ENCODE measurements at places on chromosomes 2 and 18.
A peak's percentile ranks its signal among the peaks of the same experiment; 100 is the strongest.

- DNase-seq: peak; percentile 20
Observed at GRCh38 chr18:75041586-75041985, 167.4 kb downstream of the PTGR3 start.

DNA sequence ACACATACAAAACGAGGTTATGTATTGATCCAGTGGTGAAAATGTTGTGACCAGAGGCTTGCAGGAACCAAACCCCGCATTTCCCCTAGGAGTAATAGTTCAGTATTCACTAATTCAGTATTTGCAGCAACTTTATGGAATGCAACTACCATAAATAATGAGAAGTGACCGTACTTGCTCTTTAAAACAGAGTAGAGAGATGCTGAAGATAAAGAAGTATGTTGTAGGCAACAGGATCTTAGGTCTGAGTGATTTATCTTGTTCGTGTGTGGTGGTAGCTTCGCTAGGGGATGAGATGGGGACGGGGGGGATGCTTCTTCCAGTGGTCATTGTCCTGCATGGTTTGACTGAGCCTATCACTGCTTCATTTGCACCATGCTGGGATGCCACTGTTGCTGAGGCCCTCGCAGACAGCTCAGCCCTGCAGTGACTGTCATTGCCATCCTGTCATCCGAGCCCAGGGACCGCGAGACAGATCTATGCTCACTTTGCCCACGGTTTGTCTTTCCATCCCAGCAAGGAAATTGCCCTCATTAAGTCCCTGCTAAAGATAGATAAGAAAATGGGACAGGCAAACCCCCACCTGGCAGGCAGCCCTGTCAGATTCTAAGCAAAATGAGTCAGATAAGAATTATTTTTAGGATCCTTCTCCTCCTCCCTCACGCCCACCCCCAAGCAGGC lies 181.3 kb downstream of the CTIF start:
- DNase-seq: no peak

GRCh38 chr2:77720115-77720514 lies 197.9 kb upstream of the LRRTM4 start:
- no peak for DNase-seq

DNA sequence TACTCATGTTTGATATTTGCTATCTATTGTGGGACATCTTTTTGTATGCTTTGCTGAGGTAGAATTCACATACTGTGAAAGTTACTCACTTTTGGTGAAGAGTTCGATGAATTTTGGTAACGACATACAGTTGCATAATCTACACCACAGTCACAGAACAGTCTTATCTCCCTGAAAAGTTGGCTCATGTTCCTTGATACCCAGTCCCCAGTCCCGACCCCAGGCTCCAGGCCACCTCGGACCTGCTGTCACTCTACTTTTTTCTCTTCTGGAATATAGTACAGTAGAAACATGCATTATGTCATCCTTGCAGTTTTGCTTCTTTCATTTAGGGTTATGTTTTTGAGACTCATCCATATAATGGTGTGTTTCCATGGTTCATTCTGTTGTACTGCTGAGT lies 191.7 kb downstream of the FAM210A start:
- DNase-seq: no peak

- no peak for DNase-seq
Observed at GRCh38 chr18:29361843-29362242, 1184.9 kb upstream of the CDH2 start.

All from glomerular endothelial cell (primary cell).